ENCODE measurements at places on chromosomes 5 and 9. TPM values are rescaled to one million over a fixed set of nuclear protein-coding genes. Genes with fewer than 3 reads are reported as not detected.
A peak's percentile ranks its signal among the peaks of the same experiment; 100 is the strongest.

- DNase-seq, result no peak
Measured at GRCh38 chr5:52867809-52868208, 80.1 kb downstream of the ITGA1 start.

GRCh38 chr9:79213417-79214125 is 358.2 kb upstream of the TLE4 start:
- no peak for DNase-seq

GRCh38 chr5:31530541-31531265 is 1.2 kb downstream of the DROSHA start:
- no peak for DNase-seq

DNA sequence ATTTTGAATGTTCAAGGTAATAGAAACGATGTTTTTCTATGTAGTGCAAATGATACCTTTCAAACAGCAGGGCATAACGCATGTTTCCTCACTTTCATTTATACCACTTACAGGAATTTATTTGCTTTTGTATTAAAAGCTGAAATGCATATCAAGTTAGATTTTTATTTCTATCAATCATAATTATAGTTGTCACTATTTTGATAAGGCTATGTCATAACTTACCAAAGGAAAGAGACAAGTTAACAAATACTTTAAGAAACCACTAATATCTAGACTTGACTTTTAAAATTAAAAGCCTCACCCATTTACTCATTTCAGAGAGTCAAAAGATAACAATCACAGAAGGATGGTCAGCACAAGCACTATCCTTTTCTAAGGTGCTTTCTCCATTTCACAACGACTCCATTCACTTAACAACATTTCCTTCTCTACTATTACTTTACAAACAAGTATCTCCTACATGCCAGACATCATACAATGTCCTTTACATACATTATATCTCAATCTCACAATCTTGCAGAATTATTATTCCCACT is 12.6 kb downstream of the ERP44 start:
- no peak for DNase-seq

DNA sequence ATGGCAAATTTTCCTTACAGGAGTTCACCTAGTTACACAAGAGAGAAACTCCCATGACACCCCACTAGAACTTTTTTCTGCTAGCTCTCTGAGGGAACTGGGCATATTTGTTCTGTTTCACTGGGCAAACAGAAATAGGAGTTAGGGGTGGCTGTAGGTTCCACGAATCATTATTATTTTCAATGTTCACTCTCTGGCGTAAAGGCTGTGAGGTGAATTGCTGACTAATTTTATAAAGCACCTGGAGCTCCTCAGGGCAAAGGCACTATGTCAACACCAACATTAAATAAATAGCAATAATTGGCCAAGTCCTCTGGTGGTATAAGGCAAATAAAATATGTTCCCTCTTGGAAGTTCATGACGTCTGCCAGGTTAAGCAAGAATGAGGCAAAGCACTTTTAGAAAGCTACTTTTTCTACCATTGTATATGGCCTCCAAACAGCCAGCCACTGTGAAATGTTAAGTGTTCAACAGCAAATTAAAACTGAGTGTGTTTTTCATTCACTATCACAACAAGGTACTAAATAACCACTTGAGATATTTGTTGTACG is 344.6 kb downstream of the PDE4D start:
- DNase-seq, result no peak

- peak; percentile 79 for DNase-seq
Measured at GRCh38 chr9:99822109-99822805, 572 bp downstream of the NR4A3 start.

- no peak for DNase-seq
Measured at GRCh38 chr5:150057052-150057451, 29.3 kb downstream of the CSF1R start.

GRCh38 chr5:128196791-128197190 is 113.2 kb downstream of the SLC12A2 start:
- DNase-seq, result no peak

Gene POLK
- 38.5 TPM for total RNA-seq

Gene PCDHA11
- 2.0 TPM for total RNA-seq

Gene LCN9
- not detected for total RNA-seq

Gene SPATA9
- total RNA-seq, result 1.0 TPM

Gene SNAPC3
- 27.2 TPM for total RNA-seq
